Activated T-helper 1 cell treated with anti-CD3 and anti-CD28 coated beads, Interleukin-2, amount 50 U/mL, for 16 hours (primary cell): ENCODE measurements at places on chromosomes 5 and 9.
A peak's percentile ranks its signal among the peaks of the same experiment; 100 is the strongest.

DNA sequence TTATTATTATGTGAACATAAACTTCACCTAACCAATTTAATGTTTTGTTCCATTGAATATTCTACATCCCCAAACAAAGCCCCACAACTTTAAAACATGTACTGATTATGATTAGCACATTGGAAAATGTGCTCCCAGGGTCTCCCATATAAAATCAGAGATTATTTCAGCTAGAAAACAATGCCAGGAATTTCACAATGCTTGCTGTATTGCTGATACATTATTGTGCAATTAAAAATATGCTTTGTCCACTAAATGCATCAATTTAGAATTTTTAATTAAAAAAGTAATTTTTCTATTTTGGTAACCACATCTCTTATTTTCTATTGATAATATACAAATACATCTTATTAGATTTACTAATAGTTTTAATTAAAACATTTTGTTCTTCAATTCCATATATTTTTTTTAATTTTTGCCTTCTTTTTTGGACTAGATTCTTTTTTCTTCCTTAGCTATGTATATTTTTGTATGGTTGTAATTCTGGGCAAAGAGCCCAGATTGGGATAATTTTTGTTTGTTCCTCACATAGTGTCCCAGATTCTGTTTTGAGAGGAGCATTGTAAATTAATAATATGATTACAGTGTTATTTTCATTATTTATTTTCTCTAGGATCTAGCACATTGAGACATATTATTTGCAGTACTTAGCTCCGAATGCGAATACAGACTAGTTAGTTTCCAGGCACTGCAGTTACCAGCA lies 241.5 kb upstream of the CDH18 start:
- DNase-seq, result no peak

DNA sequence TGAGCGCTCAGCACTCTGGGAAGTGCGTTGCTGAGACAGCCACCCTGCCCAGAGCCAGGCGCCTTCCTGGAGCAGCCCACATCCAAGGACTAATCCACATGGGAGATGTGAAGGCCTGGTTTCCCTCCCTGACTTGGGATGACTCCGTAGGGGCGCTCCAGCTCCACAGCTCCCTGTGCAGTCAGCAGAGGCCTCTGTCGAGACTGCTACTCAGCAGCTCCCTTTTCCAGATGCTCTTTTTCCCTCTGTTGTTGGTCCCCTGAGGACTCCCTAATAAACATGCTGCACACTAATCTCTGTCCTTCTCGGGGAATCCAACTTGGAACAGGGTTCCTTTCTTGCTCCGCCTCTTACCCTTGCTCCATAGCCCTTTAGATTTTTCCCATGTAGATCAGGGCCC lies 237.3 kb downstream of the ZSWIM6 start:
- no peak for DNase-seq

GRCh38 chr5:77449981-77450380 lies 42.1 kb downstream of the WDR41 start:
- DNase-seq, result no peak

DNA sequence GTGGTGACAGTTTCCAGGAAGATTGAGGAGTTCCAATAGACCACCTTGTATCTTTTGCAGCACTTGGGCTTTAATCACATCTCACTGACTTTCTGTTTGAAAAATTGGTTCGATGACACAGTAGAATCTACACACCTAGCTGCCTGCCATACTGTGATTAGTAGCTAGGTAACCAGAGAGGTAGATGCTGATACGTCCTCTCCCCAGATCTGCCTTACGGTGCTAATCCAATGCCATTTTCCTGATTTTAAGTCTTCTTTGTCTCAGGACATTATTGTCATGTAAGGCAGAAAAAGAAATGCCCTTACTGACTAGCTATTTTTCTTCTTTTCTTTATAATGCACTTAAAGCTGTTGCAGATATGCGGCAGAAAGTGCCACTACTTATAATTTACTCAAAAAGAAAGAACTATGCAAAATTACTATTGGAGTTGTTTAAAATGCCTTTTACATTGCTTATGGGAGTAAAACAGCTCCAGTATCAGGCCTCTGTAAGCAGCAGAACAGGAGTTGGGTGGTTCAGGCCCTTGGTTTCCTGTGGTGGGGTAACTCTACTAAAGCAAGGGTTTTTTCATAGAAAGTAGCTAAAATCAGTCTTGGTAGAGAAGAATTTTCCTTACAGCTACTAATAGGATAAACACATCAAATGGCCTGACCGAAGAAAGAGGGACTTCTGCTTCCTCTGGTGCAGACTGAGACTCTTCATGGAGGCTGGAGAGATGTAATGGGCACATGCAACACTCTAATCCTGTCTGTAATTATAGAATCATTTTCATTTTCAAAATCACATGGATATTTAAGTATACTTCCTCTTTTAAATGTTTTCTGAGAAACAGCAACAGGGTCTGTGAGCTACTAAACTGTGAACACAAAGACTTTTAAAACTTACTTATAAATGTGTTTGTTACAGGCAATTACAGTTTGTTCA lies 177.2 kb downstream of the MAPKAP1 start:
- DNase-seq, result no peak

GRCh38 chr9:129907201-129907600 lies 71.9 kb downstream of the USP20 start:
- DNase-seq, result no peak

DNA sequence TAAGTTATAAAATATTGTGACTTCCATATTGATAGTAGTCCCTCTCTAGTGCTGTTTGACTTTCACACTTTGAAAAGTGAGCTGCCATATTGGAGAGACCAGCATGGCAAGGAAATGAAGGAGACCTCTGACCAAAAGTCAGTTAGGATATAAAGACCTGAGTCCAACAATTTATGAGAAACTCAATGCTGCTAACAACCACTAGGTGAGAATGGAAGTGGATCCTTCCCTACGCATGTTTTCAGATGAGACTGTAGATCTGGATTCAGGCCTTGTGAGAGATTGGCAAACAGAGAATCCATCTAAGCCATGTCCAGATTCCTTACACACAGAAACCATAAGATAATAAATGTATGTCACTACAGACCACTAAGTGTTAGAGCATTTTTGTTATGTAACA lies 81.6 kb downstream of the CTNND2 start:
- no peak for DNase-seq

DNA sequence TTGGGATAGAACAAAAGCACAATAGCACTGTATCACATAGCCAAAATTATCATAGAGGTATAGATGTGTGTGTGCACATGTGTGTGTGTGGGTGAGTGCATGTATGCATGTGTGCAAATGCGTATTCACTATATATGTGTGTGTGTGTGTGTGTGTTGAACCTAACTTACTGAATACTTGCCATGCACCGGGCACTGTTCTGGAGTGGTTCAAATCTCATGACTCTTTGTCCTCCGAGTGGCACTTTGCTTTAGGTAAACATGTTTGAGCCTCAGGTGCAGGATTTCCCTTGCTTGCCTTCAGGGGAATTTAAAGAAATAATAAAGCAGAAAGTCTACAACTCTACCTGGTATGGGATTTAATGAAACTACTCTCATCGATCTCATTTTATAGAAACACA lies 183.5 kb upstream of the GDNF start:
- DNase-seq, result no peak

DNA sequence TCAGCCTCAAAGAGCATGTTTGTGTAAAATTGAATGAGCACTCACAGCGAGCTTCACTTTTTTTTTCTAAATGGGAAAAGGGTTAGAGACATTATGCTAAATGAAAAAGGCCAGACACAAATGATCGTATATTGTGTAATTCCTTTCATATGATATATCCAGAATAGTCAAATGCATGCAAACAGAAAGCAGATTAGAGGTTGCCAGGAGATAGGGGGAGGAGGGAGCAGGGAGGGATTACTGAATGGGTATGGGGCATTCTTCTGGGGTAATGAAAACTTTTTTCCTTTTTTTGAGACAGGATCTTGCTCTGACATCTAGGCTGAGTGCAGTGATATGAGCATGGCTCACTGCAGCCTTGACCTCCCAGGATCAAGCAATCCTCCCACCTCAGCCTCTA lies 47.1 kb downstream of the DMAC1 start:
- no peak for DNase-seq

GRCh38 chr9:99823681-99824377 lies 2.1 kb downstream of the NR4A3 start:
- DNase-seq, result peak; percentile 49

DNA sequence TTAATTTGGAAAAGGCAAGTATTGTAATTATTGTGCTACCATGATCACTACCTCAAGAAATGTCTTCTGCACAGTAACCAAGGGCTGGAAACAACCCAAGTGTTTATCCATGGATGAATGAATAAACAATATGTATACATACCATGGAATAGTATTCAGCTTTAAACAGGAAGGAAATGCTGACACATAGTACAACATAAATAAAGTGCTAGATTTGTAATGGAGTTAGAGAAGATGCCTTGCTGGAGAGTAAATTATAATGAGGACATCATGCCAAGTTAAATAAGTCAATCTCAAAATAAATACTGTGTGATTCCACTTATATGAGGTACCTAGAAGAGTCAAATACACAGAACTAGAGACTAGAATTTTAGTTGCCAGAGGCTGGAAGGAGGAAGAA lies 160.0 kb downstream of the CCDC192 start:
- no peak for DNase-seq

DNA sequence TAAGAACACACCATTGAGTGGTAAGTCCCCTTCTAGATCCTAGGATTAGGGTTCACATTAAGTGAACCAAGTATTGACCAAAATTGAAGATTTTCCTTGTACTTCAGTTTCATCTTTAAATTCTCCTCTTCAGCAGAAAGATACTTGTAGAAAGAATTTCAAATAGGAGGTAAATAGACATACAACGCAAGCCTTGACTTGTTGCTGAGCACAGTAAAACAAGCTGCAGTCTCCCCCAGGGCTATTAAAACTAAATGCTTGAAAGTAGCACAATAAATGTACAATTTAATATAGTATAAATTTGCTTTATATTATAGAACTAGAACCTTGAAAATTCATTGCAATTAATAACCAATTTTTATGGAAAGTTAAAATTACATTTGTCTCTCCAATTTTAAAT lies 170.1 kb upstream of the TARS1 start:
- no peak for DNase-seq

GRCh38 chr9:125180876-125181275 lies 8.7 kb downstream of the PPP6C start:
- no peak for DNase-seq

- no peak for DNase-seq
Observed at GRCh38 chr5:91132550-91132949, 250.6 kb downstream of the ARRDC3 start.

- no peak for DNase-seq
Observed at GRCh38 chr5:3825531-3826451, 230.2 kb downstream of the IRX1 start.

DNA sequence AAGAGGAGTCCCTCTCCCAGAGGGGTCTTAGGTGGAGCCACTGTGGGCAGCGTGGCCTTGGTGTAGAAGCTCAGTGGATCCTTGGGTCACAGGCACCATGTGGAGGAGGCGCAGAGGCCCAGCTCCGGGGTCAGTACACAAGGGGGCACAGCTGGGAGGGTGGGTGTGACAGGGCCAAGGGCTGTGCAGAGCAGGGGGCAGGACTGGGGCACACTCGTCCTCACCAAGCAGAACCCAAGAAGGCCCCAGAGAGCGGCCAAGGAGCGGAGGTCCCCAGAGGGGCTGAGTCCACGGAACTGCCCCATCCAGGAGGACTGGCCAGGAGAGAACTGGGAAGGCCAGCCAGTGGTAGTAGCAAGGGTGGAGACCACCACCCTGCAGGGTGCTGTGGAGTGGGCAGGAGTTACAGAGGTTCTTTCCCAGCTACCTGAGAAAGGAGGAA lies 2.5 kb upstream of the LPCAT1 start:
- peak; percentile 3 for DNase-seq

DNA sequence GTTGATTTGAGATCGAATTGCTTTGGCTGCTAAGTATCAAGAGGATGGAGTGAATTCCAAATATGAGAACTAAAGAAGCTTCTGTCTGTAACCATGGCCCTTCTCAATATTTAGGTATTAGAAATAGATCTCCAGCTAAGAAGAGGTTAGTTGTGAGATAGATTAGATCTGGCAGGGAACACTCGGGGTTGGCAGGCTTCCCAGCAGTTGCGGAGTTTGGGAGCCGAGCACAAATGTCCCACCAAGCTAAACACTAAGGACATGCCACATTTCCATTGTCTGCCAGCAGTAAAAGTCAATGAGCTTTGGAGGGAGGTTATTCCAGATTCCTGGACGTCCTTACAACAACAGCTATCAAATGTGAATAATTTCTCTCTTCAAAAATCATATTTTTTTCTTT lies 85.8 kb downstream of the TAF11L14 start:
- DNase-seq, result no peak

DNA sequence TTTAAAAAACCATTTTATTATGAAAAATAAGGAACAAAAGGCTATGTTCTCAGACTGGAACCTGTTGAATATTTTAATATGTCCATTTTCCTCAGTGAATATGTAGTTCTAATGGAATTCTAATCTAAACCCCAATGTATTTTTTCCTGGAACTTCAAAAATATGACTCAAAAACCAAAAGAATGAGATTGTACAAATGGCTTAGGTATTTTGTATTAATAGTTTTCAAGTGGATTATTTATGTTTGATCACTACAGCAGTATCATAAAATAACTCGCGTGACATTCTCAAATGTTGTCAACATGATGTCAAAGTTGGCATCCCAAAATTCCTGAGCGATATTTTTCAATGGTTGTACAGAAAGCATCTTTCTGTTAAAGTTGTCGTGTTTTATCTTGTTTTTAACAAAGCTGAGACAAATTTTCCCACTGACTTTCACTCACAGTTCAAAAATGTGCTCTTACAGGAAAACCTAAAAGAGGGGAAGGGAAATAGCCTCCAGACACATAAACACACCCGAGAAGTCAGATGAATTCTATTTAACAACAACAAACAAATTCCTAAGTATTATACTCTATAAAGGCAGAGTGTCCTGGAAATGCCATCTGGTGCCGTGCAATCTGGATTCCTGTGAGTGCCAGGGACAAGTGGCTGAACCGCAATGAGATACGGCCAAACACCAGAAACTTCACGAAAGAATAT lies 68.1 kb upstream of the TAS2R1 start:
- DNase-seq, result no peak

DNA sequence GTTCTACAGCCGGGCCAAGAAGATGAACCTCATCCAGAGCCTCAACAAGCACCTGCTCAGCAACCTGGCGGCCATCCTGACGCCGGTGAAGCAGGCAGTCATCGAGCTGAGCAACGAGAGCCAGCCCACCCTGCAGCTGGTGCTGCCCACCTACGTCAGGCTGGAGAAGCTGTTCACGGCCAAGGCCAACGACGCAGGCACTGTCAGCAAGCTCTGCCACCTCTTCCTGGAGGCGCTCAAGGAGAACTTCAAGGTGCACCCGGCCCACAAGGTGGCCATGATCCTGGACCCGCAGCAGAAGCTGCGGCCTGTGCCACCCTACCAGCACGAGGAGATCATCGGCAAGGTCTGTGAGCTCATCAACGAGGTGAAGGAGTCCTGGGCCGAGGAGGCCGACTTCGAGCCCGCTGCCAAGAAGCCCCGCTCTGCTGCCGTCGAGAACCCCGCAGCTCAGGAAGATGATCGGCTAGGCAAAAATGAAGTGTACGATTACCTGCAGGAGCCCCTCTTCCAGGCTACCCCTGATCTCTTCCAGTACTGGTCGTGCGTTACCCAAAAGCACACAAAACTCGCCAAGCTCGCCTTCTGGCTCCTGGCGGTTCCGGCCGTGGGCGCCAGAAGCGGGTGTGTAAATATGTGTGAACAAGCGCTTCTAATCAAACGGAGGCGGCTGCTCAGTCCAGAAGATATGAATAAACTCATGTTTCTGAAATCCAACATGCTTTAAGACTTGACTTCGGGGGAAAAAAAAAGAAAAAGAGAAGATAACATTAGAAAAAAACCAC lies 28.5 kb downstream of the AMBP start:
- no peak for DNase-seq

- DNase-seq, result no peak
Observed at GRCh38 chr9:107635101-107635802, 145.7 kb upstream of the KLF4 start.

GRCh38 chr5:13976867-13977830 lies 32.7 kb upstream of the DNAH5 start:
- DNase-seq, result no peak
